ENCODE measurements at places on chromosomes 13 and 19.

DNA sequence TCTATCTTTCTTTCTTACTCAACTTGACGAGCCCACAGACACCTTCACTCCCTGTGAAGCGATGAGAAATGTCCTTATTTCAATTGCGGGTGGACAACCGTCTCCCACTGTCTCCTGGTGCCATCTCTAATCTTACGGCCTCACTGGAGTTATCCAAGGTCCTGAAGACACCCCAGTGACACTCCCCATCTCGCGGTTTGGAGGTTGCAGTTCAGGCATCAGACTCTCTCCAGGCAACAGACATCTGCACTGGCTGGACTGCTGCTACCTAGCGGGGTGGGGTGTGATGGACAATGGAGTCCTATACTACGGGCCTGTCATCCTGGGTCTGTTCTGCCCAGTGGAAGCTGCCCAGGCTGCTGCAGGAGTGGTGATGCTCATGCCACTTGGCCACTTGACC lies 18.3 kb upstream of the IRS2 start:
- no peak for DNase-seq

DNA sequence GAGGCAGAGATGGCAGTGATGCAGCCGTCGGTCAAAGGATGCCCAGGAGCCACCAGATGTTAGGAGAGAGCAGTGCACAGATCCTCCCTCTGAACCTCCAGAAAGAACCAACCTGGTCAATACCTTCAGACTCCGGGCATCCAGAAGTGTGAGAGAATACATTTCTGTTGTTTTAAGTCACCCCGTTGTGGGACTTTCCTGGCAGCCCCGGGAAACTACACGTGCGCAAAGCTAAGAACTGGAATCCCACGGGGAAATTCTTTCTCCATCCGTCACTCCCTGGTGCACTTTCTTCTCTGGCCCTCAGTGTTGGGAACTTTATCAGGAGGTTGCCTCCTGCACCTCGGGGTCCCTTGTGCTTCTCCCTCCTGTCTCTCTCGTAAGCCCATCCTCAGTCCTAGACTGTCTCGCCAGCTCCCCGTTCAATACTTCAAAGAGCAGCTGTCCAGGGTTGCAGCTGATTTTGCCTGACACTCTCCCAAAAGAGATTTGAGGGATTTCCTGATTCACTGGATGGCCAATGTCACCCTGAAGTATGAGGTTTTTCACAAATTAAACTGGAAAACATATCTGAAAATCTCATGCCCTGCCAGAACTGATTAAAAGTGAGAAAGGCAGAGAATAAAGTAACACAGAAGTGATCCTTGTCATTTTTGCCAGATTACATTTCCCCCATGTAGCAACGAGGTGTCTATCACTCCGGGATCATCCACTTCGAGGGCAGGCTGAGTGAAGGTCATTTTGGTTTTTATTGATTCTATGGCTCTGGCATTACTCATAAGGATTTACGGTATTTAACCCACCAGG lies 136.8 kb downstream of the DCT start:
- DNase-seq: no peak

- no peak for DNase-seq
These were observed 8.8 kb downstream of the MFSD12 start for GRCh38 chr19:3548606-3549005.

- DNase-seq: no peak
These were observed 882.1 kb downstream of the UQCRFS1 start for GRCh38 chr19:28330831-28331230.

GRCh38 chr19:46821512-46822409 lies 28.9 kb downstream of the AP2S1 start:
- no peak for DNase-seq

GRCh38 chr13:112226320-112227002 lies 149.7 kb upstream of the SPACA7 start:
- DNase-seq: no peak

- no peak for DNase-seq
These were observed 24.0 kb upstream of the ANKRD10 start for GRCh38 chr13:110938662-110939421.

DNA sequence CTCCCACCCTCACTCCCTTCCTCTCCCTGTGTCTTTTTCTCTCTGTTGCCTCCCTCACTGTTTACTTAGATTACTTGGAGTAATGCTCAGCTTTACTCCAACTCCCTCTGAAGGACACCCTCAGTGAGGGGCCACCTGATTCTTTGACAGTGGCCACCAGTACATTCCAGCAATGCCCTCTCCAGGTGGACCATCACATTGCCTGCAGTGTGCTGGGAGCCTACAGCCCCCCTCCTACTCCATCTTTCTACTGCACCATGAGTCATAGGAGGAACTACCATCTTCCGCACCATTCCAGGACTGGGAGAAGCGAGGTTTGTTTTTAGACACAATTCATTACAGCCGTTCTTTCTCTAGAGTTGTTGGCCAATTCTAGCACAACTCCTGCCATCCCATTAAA lies 96.6 kb upstream of the POSTN start:
- DNase-seq: no peak

GRCh38 chr19:55704494-55705245 lies 29.6 kb downstream of the EPN1 start:
- no peak for DNase-seq

- DNase-seq: no peak
These were observed 11.2 kb upstream of the LYPD3 start for GRCh38 chr19:43476606-43477005.

GRCh38 chr19:29323021-29323430 lies 110.1 kb upstream of the UQCRFS1 start:
- DNase-seq: no peak

GRCh38 chr19:48194041-48194843 lies 23.8 kb downstream of the ZSWIM9 start:
- DNase-seq: no peak

DNA sequence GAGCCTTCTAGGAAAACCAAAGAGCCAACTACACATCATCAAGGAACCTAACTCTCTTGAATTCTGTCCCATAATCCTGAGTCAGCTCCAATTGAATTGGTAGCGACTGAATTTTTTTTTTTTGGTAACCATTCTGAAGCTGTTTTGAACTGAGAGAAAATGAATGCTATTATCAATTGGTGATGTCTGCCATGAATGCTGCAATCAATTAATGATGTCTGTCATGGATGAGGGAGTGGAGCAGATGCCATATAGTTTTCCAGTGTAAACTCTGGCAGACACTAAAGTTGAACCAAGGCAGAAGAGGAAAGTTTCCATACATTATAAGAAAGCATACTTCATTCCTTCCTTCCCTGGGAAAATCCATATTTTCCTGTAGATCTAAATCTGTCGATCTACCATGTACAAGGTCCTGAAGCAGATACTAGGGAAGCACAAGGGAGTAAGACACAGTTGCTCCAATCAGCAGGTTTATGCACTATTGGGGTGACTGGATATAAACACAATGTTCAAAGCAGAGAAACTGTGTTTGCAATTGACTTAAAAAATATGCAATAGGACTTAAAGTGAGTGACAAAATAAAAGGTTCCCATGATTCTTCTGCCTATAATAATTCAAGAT lies 48.8 kb downstream of the MBD3L1 start:
- no peak for DNase-seq

DNA sequence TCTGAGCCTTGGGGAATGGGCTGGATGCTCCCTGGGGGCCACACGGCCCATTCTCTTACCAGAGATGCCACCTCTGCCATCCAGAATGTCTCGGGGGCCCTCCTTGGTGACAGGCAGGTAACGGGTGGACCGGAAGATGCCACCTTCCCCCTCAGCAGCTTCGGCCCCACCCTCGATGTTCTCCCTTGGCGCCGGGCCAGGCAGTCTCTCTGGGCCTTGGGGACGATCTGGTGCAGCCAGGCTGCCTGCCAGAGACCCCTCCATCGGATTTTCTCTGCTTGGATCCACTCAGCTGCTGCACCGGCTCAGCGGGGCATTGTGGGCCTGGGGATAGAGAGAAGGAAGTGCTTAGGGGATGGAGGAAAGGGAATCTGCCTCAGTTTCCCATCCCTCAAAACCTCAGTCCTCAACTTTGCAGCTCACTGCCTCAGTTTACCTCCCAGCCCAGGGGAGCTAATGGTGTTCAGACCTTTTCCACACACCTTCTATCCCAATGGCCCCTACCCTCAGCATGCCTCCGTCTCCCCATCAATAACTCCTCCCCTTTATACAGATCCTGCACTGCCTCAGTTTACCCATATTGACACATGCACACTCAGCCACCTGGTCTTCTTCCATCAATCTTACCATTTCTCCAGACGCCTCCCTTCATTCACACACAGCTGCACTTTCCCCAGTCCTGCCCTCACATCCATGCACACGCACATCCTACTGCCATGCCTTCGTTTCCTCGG lies 1.5 kb downstream of the WIZ start:
- no peak for DNase-seq

GRCh38 chr13:41019578-41020347 lies 647 bp upstream of the ELF1 start:
- no peak for DNase-seq

- DNase-seq: no peak
These were observed 115.3 kb downstream of the LRCH1 start for GRCh38 chr13:46668302-46668720.

- DNase-seq: no peak
These were observed 11.9 kb downstream of the CYP4F12 start for GRCh38 chr19:15684828-15685227.

- no peak for DNase-seq
These were observed 220.0 kb downstream of the TEX29 start for GRCh38 chr13:111540486-111540885.

DNA sequence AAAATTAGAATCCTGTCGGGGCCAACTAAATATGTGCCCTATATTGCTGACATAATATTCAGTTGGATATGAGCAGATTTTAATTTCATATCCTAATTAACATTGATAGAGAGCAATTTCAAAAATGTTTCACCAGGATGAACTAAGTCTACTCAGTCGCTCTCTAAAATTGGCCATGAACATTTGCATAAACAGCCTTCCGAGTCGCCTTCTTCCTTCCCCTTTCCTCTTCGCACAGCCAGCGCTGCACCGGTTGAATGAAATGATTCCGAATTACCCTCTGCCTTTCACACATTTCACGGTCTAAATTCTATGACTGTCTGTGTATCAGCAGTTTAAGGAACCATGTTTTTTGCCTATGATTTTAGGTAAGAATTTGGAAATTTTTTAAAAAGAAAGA lies 413.7 kb downstream of the LIG4 start:
- DNase-seq: no peak

GRCh38 chr13:100625447-100625846 lies 36.9 kb upstream of the GGACT start:
- no peak for DNase-seq

DNA sequence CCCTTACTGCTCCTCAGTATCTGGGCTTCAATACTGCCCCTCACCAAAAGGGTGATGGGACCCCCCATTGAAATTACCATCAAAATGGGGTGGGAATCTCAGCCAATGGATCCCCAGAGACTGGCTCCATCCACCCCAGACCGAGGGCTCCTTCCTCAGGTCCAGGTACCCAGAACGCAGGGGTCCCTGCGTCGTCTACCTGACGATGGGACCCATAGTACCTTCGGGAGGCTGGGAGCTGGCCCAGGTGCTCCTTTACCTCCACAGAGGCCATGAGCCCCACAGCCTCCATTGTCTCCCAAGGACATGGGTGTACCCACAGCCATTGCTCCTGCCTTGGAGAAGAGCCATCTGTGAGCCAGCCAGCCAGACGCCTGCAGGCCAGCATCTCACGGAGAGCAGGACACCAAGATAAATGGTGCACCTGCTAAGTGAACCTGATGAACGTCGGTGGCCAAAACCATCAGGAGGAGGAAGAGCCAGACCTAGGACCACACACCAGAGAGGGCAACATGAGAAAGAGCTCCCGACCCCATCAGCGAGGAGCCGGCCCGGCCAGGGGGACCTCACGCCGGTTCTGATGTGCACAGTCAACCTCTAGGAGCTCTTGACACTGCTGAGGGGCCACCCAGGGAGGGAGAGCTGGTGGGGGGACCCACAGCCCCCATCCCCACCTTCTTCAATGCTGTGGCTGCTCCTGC lies 156.8 kb upstream of the SOX1 start:
- no peak for DNase-seq

- DNase-seq: no peak
These were observed 59.2 kb downstream of the STK24 start for GRCh38 chr13:98517576-98518310.

DNA sequence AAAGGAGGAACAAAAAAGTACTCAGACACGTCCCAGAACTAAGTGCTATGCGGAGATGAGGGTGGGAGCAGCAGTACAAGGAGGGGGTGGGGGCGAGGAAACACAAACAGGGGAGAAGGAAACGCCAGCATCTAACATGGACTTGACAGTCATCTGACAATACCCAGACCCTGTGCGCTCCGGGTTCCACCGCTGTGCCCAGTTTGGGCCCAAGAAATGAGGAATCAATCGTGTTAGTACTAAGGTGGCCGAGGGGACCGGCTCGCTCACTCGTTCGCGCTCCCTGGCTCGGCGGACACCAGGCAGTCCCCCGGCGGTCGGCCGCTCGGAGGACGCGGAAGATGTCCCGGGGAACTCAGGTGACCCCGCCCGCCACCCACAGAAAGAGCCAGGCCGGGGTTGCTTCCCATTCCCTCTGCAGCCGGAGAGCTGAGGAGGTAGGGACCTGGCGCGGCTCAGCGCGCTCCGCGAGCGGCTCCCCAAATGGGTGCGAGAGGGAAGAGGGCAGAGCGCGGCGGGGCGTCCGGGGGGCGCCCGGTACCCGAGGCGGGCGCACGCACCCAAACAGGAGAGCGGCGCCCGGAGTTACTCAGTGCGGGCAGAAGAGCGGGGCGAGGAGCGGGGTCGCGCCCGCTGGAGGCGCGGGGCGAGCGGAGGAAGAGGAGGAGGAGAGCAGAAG lies 616 bp downstream of the TSHZ3 start:
- no peak for DNase-seq

DNA sequence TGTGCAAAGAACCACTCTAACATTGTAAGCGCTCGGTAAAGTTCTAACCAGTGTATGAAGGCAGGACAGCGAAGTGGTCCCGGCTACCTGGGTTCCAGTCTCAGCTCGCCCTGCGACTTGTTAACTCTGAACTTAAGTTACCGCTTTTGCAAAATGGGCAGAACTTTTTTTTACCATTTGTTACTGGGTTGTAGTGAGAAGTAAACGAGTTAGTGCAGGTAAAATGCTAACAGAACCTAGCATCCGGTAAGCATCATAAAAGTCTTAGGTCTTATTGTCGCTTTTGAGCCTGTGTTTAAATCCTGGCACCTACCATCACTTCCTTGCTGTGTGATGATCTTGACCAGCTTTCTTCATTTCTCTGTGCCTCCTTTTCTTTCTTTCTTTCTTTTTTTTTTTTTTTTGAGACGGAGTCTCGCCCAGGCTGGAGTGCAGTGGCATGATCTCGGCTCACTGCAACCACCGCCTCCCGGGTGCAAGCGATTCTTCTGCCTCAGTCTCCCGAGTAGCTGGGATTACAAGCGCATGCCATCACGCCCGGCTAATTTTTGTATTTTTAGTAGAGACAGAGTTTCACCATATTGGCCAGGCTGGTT lies 734 bp upstream of the TRMT1 start:
- DNase-seq: no peak

DNA sequence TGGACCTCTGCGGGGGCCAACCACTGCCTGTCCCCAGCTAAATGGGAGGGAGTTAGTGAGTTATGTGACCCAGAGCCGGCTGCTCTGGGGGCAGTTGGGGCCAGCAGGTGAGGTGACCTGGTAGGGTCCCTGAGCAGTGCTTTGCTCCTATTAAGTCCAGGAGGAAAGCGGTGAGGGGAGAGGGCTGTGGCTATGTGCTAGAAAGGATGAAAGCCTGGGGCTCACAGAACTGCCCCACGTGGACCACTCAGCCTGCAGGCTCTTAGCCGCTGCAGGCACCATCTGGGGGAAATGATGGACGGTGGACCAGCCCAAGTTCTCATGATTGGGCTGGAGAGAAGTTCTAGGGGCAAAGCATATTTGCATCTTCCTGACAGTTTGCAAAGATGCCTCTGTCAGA lies 67.6 kb upstream of the ZNF536 start:
- DNase-seq: no peak

GRCh38 chr13:44294876-44295275 lies 78.7 kb upstream of the SERP2 start:
- DNase-seq: no peak
